ENCODE measurements at places on chromosomes 7 and 10.

- DNase-seq, result no peak
These were observed 64.1 kb downstream of the HHEX start for GRCh38 chr10:92753865-92754264.

DNA sequence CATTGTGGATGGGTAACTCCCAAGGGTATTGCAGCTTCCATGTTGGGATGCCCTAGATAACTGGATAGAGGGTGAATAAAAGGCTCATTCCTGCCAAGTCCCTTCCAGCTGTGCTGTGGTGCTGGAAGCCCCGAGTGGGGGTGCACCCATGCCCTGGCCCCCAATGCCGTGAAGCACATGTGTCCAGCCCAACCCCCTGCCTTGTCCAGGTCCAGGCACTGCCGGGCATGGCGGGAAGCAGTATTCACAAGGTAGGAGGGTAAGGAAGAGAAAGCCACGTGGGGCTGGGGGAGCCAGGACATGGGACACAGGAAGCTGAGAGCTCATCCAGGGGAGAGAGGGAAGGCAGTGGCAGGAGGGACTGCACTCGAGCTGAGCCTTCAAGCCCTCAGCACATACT lies 148.2 kb upstream of the CDCA7L start:
- DNase-seq, result no peak

DNA sequence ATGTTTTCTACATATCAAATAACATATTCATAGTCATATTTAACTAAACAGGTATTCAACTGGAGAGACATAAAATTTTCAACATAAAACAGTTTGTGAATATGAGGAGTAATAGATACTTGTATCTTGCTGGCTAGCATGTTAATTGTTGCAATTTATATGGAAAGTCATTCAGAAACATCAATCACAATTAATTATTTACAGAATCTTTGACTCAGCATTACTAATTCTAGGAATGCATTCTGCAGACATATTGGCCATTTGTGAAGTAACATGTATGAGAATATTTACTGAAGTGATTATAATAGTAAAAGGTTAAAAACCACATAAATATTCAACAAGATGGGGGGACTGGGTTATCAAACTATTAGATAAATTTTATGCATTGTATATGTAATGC lies 203.7 kb downstream of the TSPAN12 start:
- no peak for DNase-seq

DNA sequence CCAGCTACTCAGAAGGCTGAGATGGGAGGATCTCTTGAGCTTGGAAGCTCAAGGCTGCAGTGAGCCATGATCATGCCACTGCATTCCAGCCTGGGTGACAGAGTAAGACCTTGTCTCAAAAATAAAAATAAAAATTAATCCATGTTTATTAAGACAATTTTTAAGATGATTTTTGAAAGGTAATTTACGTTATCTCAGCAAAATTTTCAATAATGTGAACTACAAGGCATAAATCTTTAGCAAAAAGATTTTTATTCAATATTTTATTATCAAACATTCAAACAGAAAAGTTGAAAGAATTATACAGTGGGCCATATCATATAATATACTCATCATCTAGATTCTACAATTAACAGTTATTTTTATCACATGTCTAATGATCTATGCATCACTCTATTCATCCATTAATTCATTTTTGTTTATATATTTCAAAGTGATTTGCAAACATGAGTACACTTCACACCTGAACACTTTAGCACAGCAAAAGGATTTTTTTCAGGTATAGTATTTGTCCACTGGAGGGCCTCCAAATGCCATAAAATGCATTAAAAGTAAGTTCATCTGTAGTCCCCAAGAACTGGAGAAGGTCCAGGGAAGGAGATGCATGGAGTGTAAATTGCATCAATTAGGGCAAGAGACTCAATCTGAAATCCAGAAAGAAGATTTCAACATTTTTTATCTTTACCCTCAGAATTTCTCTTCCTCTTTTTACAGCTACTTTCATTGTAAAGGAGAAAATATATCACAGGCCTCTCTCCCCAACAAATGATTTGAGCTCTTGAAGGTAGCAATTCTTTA lies 38.6 kb upstream of the RSBN1L start:
- no peak for DNase-seq

DNA sequence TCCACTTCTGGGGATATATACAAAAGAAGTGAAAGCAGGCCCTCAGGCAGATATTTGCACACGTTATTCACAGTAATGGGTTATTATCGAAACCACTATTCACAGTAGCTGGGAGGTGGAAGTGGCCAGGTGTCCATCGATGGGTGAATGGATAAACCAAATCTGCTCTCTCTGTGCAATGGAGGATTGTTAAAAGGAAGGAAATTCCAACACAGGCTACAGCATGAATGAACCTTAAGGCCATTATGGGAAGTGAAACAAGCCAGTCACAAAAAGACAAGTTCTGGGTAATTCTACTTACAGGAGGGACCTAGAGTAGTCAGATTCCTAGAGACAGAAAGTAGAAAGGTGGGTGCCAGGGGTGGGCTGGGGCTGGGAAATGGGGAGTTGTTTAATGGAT lies 48.5 kb upstream of the BHLHA15 start:
- DNase-seq, result no peak

DNA sequence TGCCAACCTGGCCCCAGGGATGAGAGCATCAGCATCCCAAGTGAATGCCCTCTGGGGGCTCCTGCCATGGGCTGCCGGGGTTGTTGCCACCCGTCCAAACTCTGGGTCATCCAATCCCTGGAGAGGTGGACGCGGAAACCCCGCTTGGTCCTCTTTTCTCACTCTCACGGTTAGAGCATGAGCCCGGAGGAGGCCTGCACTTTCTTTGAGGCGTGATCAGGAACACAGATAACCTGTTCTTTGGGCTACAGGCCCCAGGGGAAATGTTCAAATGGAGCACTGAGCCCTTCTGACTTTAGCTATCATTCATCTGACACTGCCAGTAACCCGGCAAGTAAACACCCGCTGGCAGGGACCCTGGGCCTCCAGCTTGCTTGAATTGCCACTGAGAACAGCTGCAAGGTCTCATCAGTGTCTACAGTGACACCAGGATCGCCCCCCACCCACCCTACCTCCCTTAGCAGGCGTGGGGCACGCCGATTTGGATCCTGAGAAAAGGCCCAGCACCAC lies 29.4 kb upstream of the SLF2 start:
- DNase-seq, result no peak

DNA sequence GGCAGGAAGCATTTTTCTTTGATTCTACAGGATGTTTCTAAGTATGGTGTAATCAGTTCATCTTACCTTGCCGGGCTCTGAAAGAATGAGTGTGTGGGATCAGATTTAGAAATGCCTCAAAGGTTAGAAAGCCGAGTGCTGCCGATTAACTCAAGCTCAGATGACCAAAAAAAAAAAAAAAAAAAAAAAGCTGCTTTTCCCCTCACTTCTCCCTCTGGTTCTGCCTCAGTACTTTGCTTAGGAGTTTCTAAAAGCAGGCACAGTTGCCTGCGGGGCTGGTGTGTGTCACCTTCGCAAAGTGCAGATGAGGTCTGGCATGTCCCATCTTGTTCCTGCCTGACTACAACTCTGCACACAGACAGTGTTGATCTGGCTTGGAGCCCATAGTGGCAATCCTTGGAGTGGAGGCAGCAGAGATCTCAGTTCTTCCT lies 47.0 kb downstream of the KIAA1217 start:
- DNase-seq, result no peak

GRCh38 chr10:693506-693905 lies 4.0 kb upstream of the DIP2C start:
- no peak for DNase-seq

GRCh38 chr10:11595395-11595692 lies 16.1 kb downstream of the USP6NL start:
- DNase-seq, result no peak

GRCh38 chr10:131805696-131806095 lies 95.1 kb upstream of the PPP2R2D start:
- no peak for DNase-seq

- no peak for DNase-seq
These were observed 110.6 kb downstream of the KCNMA1 start for GRCh38 chr10:77526868-77527617.

GRCh38 chr7:14430926-14431325 lies 441.5 kb upstream of the ETV1 start:
- no peak for DNase-seq

DNA sequence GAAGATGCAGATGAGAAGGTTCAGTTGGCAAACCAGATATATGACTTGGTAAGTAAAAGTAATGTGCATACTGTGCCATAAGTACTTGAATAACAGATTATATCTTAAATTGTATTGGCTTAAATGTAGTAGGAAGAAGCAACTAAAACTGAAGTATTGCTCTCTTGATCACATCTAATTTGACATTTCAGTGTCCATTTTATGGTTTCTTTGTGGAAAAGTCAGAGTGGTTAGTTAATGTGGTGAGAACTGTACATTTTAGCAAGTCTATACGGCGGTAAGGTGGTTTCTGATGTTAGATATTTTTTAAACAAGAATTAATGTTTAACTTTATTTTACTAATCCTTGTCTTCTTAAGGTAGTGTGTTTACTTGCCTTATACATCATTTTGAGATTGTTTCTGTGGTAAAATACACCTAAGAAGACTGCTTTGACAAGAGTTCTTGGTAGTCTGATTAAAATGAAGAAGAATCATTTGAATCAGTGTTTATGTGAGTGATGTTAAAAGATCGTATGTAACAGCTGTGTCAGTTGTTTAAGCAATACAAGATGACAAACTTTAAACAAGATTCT lies 5.1 kb downstream of the ING3 start:
- DNase-seq, result no peak

DNA sequence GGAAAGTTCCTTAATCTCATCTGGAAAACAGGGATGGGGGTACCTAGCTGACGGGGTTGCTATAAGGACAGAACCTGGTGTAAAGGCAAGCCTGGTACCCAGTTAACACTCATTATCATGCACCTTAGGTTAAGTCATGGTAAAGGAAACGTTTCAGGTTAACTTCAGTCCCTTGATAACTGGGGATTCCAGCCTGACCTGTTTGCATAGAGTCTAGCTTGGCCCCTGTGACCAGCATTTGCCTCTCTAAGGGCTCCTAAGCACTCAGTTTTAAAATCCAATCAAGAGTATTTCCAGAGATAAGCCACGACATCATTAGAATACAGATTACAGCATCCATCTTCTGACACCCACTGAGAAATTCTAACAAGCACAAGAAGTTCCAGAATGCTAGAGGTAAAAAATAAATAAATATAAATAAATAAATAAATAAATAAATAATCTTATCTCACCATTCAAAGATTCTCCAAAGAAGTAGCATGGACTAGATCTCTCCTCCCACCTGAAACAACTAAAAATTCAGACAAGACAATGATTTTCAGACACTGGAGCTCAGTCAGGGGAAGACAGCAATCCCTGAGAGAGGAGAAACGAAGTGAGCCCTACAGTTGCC lies 184.6 kb downstream of the KCNMA1 start:
- no peak for DNase-seq

- DNase-seq, result no peak
These were observed 282.3 kb downstream of the TWIST1 start for GRCh38 chr7:18835001-18835690.

GRCh38 chr10:49348593-49348992 lies 47.3 kb downstream of the DRGX start:
- DNase-seq, result no peak

DNA sequence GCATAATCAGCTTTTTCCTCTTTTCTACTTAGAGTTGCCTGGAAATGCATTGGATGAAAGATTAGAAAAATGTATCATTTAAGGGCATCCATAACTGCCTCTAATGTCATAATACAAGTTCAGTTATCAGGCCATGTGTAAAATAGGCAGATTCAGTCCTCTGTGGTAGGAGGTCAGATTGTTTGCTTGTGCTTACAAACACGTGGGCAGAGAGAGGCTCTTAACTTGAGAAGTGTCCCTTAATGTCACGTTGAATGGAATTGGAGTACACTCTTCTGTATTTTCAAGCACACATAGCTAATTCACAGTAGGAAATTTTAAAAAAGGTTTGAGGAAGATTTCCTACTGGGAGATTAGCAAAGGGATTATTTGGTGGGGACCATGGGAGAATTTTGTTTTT lies 359.8 kb upstream of the MTPN start:
- DNase-seq, result no peak

- peak; percentile 82 for DNase-seq
These were observed 75.3 kb downstream of the CALN1 start for GRCh38 chr7:72336632-72337389.

DNA sequence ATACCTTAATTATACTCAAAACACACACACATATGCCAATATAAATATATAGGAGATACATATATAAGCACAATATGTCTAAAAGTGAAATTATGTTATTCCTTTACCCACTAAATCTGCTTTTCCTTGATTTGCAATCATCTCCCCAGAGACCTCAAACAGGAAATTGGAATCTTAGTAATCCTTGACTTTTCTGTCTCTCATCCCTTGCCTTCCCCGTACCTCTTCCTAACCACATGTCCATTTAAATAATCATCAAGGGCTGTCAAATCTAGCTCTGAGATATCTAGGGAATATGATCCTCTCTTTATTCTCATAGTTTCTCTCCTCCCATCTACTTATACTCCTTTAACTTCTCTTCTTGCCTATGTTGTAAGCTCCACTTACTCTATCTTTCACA lies 336.6 kb downstream of the HGF start:
- no peak for DNase-seq

GRCh38 chr7:123916240-123916724 lies 8.8 kb upstream of the SPAM1 start:
- peak; percentile 39 for DNase-seq

DNA sequence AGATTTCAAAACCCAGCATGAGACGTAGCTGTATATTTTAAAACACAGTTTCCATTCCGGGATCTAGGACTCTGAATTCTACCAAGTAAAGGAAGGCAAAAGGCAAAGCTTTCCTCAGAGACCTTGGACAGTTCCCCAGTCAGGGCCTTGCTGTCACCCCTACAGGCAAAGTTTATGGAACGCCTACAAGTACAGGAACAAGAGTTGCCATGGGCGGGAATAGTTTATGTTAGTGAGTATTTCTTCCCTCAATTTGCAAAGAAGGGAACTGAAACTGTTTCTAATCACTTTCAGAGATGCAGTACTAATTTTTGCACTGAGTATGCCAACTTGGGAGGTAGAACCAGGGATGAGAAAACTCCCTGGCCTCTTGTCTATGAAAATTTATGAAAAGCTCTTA lies 68.2 kb upstream of the LRGUK start:
- no peak for DNase-seq

DNA sequence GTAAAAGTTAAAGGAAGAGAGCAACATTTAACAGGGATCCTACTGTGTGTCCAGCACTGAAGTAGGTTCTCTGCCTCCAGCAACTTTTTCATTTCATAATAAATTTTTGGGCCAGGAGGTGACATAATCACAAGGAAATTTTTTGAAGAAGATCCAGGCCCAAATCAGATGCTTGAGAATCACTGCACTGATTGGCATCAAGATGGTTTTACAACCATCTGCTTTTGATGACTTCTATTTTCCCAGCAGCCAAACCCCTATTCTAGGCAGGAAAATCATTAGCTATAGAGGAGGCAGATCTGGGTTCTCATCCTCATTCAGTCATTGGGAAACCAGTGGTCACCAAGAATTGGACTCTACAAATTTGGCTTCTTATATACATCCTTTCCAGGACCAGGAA lies 79.0 kb downstream of the ARL4A start:
- DNase-seq, result no peak

Data from H1 (cell line).